ENCODE measurements at places on chromosomes 11 and 22.

DNA sequence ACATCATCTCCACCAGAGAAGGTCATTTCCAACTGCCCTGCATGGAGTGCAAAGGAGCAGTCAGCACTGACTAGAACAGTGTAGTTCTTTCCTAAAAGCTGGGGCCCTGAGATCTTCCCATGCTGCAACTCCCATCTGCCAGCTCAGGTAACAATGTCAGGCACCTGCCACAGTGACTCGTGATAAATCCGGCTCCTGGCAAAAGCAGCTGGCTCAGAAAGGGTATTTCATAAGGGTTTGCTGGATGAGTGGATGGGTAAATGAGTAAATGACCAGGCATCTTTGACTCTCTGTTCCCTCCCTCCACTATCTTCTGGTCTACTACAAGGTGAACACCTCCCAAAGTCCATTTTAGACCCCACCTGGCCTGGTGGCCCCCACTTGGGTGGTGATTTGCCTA is 403.6 kb downstream of the NXPE2 start:
- DNase-seq = no peak

GRCh38 chr11:60938500-60938899 is 13.5 kb downstream of the SLC15A3 start:
- DNase-seq = no peak

- DNase-seq = no peak
Observed at GRCh38 chr11:14248580-14248981, 110.4 kb downstream of the RRAS2 start.

DNA sequence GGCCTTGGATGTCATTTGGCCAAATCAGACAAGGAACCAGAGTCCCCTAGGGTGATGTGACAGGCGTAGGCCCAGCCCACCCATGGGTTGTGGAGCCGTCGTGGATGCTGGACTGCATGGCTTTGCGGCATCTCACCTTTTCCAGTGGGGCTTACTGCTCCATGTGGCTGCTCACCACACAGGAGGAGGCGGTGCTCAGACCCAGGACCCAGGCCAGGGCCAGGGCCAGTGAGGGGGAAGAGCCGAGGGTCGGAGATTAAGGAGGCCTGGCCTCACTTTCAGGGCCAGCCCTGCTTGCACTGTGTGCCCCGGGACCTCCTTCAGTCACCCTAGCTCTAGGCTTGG is 105.6 kb downstream of the ST3GAL4 start:
- DNase-seq = no peak

DNA sequence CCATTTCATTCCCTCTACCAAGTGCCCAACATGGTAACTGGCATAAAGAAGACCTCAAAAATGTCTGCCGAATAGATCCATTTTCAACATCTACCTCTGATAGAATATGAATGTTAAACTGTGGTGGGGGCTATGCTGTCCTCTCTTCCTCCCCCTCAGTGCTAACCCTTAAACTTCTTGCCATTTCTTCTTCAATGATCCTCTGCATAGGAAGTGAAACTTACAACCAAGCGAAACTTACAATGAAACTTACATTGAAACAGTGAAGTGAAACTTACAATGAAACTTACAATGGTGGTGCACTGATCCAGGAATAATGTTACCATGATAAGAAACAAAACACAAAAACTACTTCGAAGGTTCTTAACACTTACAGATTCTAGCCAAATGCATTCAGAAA is 4.7 kb downstream of the RTCB start:
- no peak for DNase-seq
